ENCODE measurements at places on chromosomes 6 and 20.

DNA sequence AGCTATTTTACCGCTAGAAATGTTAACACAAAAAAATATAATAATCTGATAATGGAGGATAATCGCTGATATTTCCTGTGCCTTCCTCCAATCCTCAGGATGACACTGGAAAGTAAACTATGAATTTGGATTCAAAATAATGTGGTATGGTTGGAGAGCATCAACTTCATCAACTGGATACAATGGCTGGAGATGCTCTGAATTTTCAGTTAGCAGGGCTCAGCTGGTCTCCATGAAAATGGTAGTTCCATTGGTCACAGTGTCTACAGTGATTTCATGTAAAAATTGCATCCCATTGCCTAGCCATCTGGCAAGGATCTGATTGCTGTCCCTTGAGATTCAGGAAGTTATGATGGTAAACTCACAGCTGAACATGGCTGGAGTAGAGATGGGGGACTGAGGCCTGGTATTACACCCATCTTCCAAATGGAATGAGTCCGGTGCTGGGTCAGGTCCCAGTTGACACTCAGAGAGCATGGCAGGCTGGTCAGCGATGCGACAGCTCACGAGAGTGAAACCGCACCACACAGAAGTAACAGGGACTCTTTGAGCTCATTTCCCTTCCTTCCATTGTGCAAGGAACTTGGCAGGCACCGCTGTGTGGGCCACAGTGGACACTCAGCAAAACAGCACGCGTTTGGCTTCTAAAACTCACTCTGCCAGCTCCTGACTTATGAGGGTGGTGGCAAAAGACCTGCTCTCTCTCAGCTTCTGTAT, 142.4 kb upstream of the TNFAIP3 start:
- no peak for DNase-seq

DNA sequence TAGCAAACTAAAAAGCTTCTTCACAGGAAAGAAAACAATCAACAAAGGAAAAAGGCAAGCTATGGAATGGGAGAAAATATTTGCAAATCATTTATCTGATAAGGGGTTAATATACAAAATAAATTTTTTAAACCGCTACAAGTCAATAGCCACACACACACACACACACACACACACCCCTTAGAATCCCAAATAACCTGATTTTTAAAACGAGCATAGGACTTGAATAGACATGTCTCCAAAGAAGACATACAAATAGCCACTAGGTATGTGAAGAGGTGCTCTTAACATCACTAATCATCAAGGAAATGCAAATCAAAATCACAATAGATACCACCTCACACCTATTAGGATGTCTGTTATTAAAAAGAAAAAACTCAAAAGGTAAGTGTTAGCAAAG, 187.7 kb downstream of the TRIM27 start:
- no peak for DNase-seq

- peak; percentile 95 for DNase-seq
Observed at GRCh38 chr6:29792123-29793035, 35.2 kb upstream of the HLA-G start.

DNA sequence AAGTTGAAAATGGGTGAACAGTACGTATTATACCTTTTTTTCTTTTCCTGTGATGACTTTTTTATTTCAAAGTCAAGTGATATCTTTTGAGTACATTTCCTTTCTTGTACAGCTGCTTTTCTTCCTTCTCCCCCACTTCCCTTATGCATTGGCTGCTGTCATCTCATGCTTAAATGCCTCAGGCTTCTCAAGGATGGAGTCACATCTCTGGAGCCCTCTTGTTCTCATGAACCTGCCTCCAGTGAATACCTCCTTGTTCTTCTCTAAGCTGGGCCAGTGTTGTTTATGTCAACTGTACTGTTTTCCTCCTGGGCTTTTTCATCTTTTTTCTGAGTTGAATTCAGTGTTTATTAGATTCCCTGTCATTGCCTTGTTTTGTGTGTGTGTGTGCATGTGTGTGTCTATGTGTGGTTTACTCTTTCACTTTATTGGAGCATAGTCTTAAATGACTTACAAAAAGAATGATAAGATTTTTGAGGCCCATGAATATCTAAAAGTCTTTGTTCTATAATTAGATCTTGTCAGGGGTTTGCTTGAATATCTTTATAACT, 23.6 kb downstream of the STXBP5 start:
- DNase-seq, result no peak

- DNase-seq, result no peak
Observed at GRCh38 chr6:159194421-159194820, 25.2 kb downstream of the FNDC1 start.

Data from vagina (tissue), 2 donors.